ENCODE measurements at places on chromosomes 1 and 21. TPM values are rescaled to one million over a fixed set of nuclear protein-coding genes. Genes with fewer than 3 reads are reported as not detected.
A peak's percentile ranks its signal among the peaks of the same experiment; 100 is the strongest.

The TSSK3 gene
- 2.0 TPM for total RNA-seq

The NCF2 gene
- 1.2 TPM for total RNA-seq

The OR14I1 gene
- total RNA-seq, result not detected

The SOAT1 gene
- total RNA-seq, result 52.6 TPM

The GPA33 gene
- total RNA-seq, result not detected

The GPR89A gene
- total RNA-seq, result 12.2 TPM

The ORC1 gene
- total RNA-seq, result 5.1 TPM

The KCNH1 gene
- total RNA-seq, result 6.0 TPM

The DUSP23 gene
- total RNA-seq, result 15.4 TPM

The PDC gene
- not detected for total RNA-seq

- H3K36me3 ChIP-seq, result no peaks in the 10 kb centered on the region
- H3K4me3 ChIP-seq, result peak overlapping the region; percentile 72
- peaks cover 18% of the 10 kb centered on the region for H3K4me1 ChIP-seq
- H3K27me3 ChIP-seq, result peaks cover 33% of the 10 kb centered on the region
- DNase-seq, result no peak
Observed at GRCh38 chr1:153677718-153678518, 570 bp upstream of the NPR1 start.

- H3K4me1 ChIP-seq, result no peaks in the 10 kb centered on the region
- no peak overlapping the region for H3K27ac ChIP-seq
- H3K36me3 ChIP-seq, result peaks cover 56% of the 10 kb centered on the region
- DNase-seq, result no peak
- H3K27me3 ChIP-seq, result no peaks in the 10 kb centered on the region
- H3K4me3 ChIP-seq, result no peak overlapping the region
Observed at GRCh38 chr1:19101244-19101643, 108.8 kb downstream of the UBR4 start.

DNA sequence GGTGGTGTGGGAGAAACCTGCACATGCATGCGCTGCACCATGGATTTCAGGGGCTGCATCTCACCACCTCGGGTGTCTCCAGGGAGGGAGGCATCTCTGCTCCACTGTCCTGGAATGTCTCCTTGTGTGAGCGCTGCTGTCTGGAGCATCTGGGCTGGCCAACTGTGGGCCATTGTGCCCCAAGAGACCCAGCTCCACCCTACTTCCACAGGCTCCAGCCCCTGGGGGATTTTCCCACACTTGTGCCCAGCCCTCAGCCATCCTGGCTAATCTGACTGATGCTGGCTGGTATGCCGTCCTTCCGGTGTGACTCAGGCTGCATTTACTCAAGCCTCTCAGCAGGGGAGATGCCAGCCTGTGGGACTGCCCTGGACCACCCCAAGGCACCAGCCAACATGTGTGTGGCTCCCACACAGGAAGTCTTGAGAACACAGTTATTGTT lies 62.0 kb downstream of the TRIM11 start:
- DNase-seq, result no peak
- no peak overlapping the region for H3K27ac ChIP-seq
- no peaks in the 10 kb centered on the region for H3K27me3 ChIP-seq

DNA sequence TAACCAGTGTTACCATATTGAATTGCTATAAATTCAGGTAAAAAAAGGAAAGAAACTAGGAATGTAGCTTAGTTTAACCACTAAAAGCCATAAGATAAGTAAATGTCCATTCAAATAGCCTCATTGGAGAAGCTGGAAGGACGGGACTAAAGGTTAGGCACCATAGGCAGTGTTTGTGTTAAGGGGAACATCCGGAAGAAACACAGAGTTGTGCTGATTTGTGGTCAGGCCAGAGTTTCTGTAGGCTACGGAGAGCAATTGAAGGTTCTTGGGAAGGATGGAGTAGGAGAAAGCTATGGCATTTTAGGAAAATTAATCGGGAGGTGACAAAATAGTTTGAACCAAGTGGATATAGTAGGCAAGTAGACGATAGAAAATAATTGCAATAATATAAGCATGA lies 1.3 kb upstream of the KCNJ10 start:
- DNase-seq, result no peak
- H3K36me3 ChIP-seq, result no peaks in the 10 kb centered on the region
- peaks cover 53% of the 10 kb centered on the region for H3K27me3 ChIP-seq
- no peak overlapping the region for H3K4me3 ChIP-seq

DNA sequence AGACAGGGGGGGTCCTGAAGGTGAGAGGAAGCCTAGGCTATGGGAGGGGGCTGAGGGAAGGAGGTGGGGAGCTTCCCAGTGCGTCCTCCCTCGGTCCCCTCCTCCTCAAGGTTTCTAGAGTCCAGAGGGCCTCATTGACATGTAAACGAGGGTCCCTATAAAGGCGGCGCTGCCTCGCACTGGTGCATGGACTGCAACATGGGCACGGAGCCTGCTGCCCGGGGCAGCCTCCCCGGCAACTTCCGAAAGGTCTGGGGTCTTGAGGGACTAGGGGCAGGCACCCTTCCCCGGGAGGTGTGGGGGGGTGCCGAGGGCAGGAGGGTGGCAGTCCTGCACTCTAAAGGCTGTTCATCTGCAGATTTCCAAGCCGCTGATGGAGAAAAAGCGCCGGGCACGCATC lies at the start of gene HES3:
TSS of gene HES3 (plus strand) at position 187 of the 400 bp plus-strand sequence. CDS start at position 374, 187 bp downstream.
- no peak for DNase-seq
- no peaks in the 10 kb centered on the region for H3K36me3 ChIP-seq
- H3K27me3 ChIP-seq, result peaks cover 43% of the 10 kb centered on the region
- H3K4me1 ChIP-seq, result peaks cover 15% of the 10 kb centered on the region

DNA sequence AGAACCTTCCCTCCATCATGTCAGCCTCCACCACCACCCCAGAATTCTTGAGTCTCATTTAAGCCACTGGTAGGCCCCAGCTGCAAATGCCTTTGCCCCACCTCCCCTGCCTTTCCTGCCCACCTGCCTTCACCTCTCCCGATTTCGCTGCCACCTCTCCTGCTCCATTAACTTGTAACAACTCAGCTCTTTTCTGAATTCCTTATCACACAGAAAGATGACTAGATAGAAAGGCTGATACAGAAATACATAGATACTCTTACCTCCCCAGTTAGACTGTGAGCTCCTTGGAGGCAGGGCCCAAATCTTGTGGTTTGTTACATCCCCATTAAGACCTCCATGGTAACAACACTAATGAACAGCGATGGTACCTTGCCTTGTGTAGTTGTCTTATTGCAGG lies 69.5 kb downstream of the ATP5PO start:
- H3K36me3 ChIP-seq, result peaks cover 5% of the 10 kb centered on the region
- H3K27me3 ChIP-seq, result no peaks in the 10 kb centered on the region
- H3K4me3 ChIP-seq, result no peak overlapping the region
- no peak for DNase-seq
- no peak overlapping the region for H3K27ac ChIP-seq

DNA sequence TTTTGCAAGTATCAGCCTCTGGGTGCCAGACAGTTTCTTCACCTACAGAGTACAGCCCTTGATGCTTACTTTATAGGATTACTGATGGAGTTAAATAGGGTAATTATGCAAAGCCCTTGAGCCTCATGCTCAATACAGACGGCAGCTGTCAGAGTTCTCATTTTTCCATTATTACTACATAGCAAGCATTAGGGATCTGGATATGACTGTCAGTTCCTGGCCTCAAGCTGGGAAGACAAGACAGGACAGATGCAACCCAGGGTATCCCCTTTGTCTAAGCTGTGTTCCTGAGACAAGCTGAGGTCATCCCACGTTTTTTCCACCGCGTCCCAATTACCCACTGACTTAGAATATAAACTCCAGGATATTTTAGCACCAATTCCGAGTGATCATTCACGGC lies 94.4 kb downstream of the SLC35F3 start:
- peaks cover 2% of the 10 kb centered on the region for H3K27me3 ChIP-seq
- no peak overlapping the region for H3K4me3 ChIP-seq
- no peak for DNase-seq
- no peaks in the 10 kb centered on the region for H3K4me1 ChIP-seq

- no peak for DNase-seq
- H3K4me3 ChIP-seq, result no peak overlapping the region
- peaks cover 9% of the 10 kb centered on the region for H3K4me1 ChIP-seq
- no peaks in the 10 kb centered on the region for H3K36me3 ChIP-seq
- peaks cover 38% of the 10 kb centered on the region for H3K27me3 ChIP-seq
- no peak overlapping the region for H3K27ac ChIP-seq
Observed at GRCh38 chr1:869499-870244, 54.1 kb upstream of the SAMD11 start.

DNA sequence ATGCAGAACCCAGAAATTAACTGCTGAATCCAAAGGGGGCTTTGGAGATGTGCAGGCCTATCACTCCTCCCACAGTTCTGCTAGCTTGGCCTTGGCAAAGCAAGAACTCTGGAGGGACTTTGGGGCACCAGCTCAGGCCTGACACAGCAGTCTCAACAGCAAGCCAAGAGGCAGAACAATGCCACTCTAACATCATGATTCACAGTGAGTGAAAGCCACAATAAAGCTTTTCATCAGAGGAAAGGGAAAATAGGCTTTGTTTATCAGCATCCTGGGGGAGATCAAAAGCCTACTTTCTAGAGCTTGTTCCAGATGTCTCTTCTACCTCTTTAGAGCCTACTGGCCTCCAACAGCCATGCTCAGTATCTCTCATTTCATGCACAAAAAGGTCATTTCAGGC lies 283.4 kb downstream of the KCNH1 start:
- no peaks in the 10 kb centered on the region for H3K27me3 ChIP-seq
- no peak overlapping the region for H3K27ac ChIP-seq
- no peaks in the 10 kb centered on the region for H3K36me3 ChIP-seq
- DNase-seq, result no peak
- H3K4me3 ChIP-seq, result no peak overlapping the region

- peaks cover 8% of the 10 kb centered on the region for H3K4me1 ChIP-seq
- H3K36me3 ChIP-seq, result no peaks in the 10 kb centered on the region
- H3K27me3 ChIP-seq, result no peaks in the 10 kb centered on the region
- DNase-seq, result no peak
- H3K27ac ChIP-seq, result no peak overlapping the region
- no peak overlapping the region for H3K4me3 ChIP-seq
Observed at GRCh38 chr1:67138813-67139499, 4.2 kb upstream of the C1orf141 start.

DNA sequence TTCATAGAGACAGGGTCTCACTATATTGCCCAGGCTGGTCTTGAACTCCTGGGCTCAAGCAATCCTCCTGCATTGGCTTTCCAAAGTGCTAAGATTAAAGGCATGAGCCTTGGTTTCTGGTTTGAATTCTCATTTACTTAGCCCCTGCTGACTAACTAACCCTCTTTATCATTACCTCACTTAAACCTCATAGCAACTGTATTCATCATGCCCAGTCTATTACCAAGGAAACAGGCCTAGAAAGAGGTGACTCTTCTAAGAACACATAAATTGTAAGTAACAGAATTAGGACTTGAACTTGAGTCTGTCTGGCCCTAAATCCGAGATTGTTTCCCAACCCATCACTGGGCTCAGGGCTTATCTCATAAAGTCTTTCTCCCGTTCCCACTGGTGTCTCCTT lies 44.2 kb downstream of the TMEM53 start:
- no peak overlapping the region for H3K27ac ChIP-seq
- no peaks in the 10 kb centered on the region for H3K27me3 ChIP-seq
- H3K36me3 ChIP-seq, result peaks cover 5% of the 10 kb centered on the region

DNA sequence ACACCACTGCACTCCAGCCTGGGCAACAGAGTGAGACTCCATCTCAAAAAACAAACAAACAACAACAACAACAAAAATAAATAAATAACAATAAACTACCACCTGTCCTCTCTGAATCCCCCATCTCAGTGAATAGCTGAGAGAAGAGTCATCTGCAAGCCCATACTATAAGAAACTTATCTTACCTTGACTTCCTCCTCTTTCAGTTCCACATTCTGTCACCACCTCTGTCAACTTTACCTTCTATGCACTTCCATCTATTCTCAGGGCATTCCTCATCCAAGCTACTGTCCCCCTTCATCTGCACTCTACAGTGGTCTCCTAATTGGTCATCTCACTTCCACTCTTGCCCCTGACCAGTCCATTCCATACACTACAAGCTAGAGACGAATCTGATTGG lies 58.1 kb downstream of the KIAA0040 start:
- H3K27me3 ChIP-seq, result peaks cover 10% of the 10 kb centered on the region
- H3K4me1 ChIP-seq, result peaks cover 42% of the 10 kb centered on the region
- peak overlapping the region; percentile 23 for H3K27ac ChIP-seq
- H3K4me3 ChIP-seq, result no peak overlapping the region
- H3K36me3 ChIP-seq, result no peaks in the 10 kb centered on the region

DNA sequence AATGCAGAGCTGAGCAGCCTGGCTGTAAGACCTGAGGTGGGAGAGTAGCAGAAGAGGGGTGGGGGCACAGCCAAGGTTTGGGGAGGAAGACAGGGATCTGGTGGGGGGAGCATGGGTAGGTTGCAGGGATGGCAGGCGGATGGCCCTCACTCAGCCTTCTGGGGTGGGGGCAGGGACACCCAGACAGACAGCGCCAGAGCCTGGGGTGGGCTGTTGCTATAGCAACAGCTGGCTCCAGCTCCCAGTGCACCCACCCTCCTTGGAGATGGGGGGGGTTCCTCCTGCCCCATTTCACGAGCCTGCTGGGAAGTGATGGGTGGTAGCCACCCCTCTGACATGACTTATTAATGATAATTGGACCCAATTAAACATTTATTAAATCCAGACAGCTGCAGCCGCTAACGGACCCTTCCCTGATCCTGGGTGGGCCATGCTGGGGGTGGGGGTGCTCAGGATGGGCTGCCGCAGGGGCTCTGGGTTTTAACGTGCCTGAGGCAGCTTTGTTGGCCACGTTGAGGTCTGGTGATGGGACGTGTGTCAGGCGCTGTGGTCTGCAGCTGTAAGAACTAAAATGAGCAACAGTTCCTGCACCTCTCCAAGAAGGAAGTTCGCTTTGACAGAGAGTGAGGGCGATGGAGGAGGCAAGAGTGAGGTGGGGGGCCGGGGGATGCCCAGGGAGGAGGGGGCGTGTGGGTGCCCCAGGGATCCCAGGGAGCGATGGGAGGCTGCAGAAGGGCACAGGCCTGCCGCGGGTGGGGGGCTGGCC lies 19.4 kb downstream of the AGRN start:
- peaks cover 12% of the 10 kb centered on the region for H3K4me1 ChIP-seq
- DNase-seq, result no peak
- H3K27me3 ChIP-seq, result no peaks in the 10 kb centered on the region
- H3K36me3 ChIP-seq, result peaks cover 6% of the 10 kb centered on the region
- H3K4me3 ChIP-seq, result peak overlapping the region; percentile 19

GRCh38 chr1:92960395-92961130 lies 699 bp downstream of the DIPK1A start:
- H3K27ac ChIP-seq, result peak overlapping the region; percentile 89
- no peaks in the 10 kb centered on the region for H3K27me3 ChIP-seq
- peak overlapping the region; percentile 86 for H3K4me3 ChIP-seq
- DNase-seq, result no peak
- peaks cover 19% of the 10 kb centered on the region for H3K4me1 ChIP-seq
- H3K36me3 ChIP-seq, result no peaks in the 10 kb centered on the region

DNA sequence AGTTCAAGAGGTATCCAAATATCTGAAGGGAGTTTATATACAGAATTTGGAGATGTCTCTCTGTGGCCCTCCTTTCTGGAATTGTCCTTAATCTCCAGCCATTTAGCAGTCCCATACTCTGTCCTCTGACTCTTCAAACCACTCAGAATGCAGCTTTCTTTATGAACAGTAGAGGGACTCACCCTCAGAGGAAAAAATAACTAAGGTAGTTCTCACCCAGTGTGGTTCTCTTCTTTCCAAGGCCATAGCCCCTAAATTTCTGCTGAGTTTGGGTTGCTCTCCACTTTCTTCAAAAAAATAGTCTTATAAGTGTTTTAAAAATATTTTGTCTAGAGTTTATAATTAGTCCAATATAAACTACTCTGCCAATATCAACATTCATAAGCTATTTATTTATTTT lies 369.7 kb downstream of the MATN1 start:
- peaks cover 31% of the 10 kb centered on the region for H3K27me3 ChIP-seq
- H3K4me3 ChIP-seq, result no peak overlapping the region
- DNase-seq, result no peak
- H3K36me3 ChIP-seq, result peaks cover 2% of the 10 kb centered on the region
- no peak overlapping the region for H3K27ac ChIP-seq

- no peaks in the 10 kb centered on the region for H3K27me3 ChIP-seq
- no peaks in the 10 kb centered on the region for H3K36me3 ChIP-seq
- DNase-seq, result no peak
- peak overlapping the region; percentile 12 for H3K27ac ChIP-seq
- no peak overlapping the region for H3K4me3 ChIP-seq
Observed at GRCh38 chr1:32705516-32705915, 2.9 kb upstream of the SYNC start.
